ENCODE measurements at places on chromosomes 13 and 19.

DNA sequence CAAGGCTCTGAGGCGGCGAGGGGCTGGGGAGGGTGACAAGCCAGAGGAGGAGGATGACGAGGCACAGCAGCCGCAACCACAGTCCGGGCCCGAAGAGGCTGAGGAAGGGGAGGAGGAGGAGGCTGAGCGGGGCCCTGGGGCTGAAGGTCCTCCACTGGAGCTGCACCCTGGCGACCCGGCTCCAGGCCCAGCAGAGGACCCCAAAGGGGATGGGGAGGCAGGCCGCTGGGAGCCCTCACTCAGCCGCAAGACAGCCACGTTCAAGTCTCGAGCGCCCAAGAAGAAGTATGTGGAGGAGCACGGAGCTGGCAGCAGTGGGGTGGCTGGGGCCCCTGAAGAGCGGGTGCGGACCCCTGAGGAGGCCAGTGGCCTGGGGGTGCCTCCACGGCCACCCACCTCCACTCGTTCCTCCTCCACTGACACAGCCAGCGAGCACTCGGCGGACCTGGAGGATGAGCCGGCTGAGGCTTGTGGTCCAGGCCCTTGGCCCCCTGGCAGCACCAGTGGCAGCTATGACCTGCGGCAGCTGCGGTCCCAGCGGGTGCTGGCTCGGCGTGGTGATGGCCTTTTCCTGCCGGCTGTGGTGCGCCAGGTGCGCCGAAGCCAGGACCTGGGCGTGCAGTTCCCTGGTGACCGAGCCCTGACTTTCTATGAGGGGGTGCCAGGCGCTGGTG, 2.9 kb downstream of the CIC start:
- DNase-seq, result no peak

DNA sequence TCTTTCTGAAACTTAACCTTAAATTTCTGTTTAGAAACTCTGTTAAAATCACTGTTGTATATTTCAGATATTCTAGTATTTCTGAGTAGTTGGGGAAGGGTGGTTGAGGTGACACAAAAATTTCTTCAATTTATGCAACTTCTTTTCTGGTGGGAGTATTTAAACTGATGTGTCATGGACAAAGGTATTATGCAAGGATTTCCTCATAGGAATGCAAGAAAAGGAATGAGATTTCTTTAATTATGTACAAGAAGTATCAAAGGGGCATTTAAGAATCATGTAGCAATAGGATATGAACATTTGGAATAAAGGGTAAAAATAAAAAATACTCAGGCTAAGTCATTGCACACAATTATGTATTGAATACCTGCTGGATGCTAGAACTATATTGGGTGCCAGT, 575.8 kb upstream of the KLF12 start:
- DNase-seq, result peak; percentile 45

DNA sequence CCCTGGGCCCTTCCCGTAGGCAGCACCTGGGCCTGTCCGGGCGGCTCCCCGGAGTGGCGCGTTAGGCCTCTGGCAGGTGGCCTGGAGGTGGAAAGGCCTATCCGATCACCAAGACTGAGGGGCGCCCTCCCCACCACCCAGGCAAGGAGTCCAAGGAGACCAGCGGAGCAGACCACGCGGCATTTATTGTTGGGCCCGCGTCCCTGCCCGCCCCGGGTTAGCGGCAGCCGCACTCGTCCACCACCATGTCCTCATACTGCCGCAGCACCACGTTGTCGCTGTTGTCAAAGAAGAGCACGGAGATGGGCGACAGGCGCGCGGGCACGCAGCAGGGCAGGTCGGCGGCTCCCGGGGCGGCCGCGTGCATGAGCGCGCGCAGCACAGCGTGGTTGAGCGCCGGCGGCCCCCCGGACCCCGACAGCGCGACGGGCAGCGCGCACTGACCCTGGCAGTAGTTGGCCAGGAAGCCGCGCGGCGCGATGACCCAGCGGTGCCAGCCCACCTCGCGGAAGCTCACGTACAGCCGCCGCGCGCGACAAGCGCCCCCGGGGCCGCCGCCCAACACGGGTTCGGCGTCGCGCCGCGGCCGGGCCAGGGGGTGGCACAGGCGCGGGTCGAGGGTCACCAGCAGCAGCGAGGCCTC, 27.5 kb downstream of the CERS1 start:
- DNase-seq, result no peak

DNA sequence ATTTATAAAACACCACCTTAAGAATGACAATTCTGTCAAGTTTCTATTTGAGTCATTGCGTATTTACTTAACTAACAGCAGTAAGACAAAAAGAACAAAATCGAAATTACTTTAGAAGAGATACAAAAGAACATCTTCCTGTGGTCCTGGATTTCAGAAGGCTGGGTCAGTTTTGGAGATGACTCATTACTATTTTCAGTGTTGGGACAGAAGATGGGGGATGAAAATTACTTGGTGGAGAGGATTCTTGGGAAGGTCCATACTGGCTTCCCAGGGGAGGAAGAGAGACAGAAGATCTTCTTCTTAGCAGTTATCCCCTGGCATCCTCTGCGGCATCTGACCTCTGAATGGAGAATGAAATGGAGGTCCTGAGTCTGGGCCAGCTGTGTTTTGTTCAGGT, 33.5 kb upstream of the CSNK1A1L start:
- no peak for DNase-seq

Measured in skeletal muscle cell (primary cell).